ENCODE measurements at places on chromosomes 12 and 14. TPM values are rescaled to one million over a fixed set of nuclear protein-coding genes. Genes with fewer than 3 reads are reported as not detected.
A peak's percentile ranks its signal among the peaks of the same experiment; 100 is the strongest.

PAX9 gene
- total RNA-seq, result 1.5 TPM

ZCCHC8 gene
- total RNA-seq, result 28.2 TPM

- H3K27ac ChIP-seq, result no peak overlapping the region
- no peaks in the 10 kb centered on the region for H3K4me1 ChIP-seq
- DNase-seq, result no peak
- H3K4me3 ChIP-seq, result no peak overlapping the region
- H3K36me3 ChIP-seq, result no peaks in the 10 kb centered on the region
These were observed 72.8 kb downstream of the SLCO1B3 start for GRCh38 chr12:20883288-20883687.

GRCh38 chr12:55933169-55933798 lies 2.3 kb downstream of the DGKA start:
- peaks cover 71% of the 10 kb centered on the region for H3K4me1 ChIP-seq
- no peak overlapping the region for H3K4me3 ChIP-seq
- no peaks in the 10 kb centered on the region for H3K36me3 ChIP-seq
- no peaks in the 10 kb centered on the region for H3K27me3 ChIP-seq

GRCh38 chr12:56677680-56678079 lies 10.4 kb downstream of the PTGES3 start:
- H3K27me3 ChIP-seq, result no peaks in the 10 kb centered on the region
- H3K4me3 ChIP-seq, result no peak overlapping the region
- DNase-seq, result no peak
- no peak overlapping the region for H3K27ac ChIP-seq
- peaks cover 74% of the 10 kb centered on the region for H3K4me1 ChIP-seq

- peak overlapping the region; percentile 47 for H3K27ac ChIP-seq
- peaks cover 37% of the 10 kb centered on the region for H3K4me1 ChIP-seq
- no peak for DNase-seq
These were observed 52.8 kb downstream of the ARF6 start for GRCh38 chr14:49945448-49946319.

GRCh38 chr14:96062010-96062409 lies 22.8 kb downstream of the C14orf132 start:
- no peak for DNase-seq
- no peaks in the 10 kb centered on the region for H3K36me3 ChIP-seq
- H3K27me3 ChIP-seq, result no peaks in the 10 kb centered on the region
- H3K4me1 ChIP-seq, result peaks cover 8% of the 10 kb centered on the region

DNA sequence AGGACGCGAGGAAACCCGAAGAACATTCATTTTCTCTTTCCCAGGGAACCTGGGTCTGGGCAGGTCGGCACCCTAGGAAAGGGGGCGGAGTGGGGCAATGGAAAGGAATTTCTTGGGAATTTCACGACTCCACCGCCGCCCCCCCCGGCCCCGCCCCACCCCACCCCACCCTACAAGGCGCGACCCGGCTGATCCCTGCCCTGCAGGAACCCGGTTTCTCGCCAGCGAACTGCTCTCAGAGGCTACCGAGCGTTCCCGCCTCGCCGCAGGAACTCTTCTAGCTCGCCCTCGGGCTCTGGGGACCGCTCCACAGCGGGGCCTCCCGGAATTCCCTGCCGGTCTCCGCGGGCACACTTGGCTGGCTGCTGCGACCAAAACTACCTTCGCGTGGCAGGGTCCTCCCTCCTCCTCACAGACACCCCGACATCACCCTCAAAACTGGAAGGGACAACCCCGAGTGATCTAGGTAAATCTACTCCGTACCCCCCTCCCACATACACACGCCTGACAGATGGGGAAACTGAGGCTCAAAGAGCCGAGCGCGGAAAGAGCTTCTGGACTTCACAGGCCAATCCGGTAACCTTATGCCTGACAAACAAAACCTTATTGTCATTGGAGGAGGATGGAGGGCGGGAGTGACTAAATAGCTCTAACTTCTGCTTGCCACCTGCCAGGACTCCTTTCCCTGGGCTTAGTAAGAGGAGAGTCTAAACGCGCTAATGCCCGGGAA lies 785 bp upstream of the ACTN1 start:
- DNase-seq, result no peak
- H3K36me3 ChIP-seq, result no peaks in the 10 kb centered on the region

DNA sequence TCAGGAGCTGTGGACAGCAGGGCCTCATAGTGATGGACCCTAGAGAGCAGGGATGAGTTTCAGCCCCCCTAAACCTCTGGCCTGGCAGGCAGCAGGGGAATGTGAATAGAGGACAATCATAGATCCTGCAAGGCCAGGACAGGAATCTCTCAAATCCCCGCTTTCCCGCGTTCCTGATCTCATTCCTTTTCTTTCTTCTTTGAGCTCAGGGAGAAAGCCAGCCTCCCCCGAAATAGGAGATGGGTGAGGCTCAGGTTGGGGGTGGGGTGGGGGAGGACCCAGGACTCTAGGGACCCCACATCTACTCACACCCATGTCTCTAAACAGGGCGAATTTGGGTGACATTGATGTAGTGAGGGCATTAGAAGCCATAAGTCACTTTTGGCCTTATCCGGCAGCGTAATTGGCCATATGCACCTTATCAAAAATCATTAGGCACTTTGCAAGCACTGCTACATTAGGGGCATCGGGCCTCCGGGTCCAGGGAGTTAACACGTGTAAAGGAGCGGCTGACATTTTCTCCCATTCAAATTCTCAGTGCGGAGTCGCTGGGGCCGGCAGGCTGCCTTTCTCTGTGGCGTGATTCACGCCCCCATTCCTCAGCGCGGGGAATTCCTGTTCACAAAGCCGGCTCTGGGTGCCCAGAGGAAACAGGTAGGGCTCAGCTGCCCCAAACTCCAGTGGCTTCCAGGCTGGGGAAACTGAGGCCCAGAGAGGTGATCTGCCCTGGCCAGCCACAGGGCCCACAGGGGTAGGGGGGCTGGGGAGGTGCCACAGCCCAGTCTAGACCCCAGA lies 1.5 kb downstream of the LHX5 start:
- peaks cover 23% of the 10 kb centered on the region for H3K4me1 ChIP-seq
- H3K36me3 ChIP-seq, result no peaks in the 10 kb centered on the region
- no peak for DNase-seq
- H3K27ac ChIP-seq, result no peak overlapping the region

- no peaks in the 10 kb centered on the region for H3K4me1 ChIP-seq
- no peak overlapping the region for H3K27ac ChIP-seq
- no peak overlapping the region for H3K4me3 ChIP-seq
- no peaks in the 10 kb centered on the region for H3K27me3 ChIP-seq
- no peaks in the 10 kb centered on the region for H3K36me3 ChIP-seq
These were observed 182.2 kb downstream of the EXOC5 start for GRCh38 chr14:57086271-57087162.

All from vagina (tissue), 2 donors.